Neural crest cell (in vitro differentiated cells): ENCODE measurements at places on chromosomes 1 and 21. TPM values are rescaled to one million over a fixed set of nuclear protein-coding genes. Genes with fewer than 3 reads are reported as not detected.

Gene KCNK2
- 4.8 and 5.0 TPM in 2 replicates for total RNA-seq

Gene PTPN14
- total RNA-seq, result 21.4 and 26.4 TPM in 2 replicates

Gene ACP6
- total RNA-seq, result 21.8 and 22.1 TPM in 2 replicates

Gene KCNC4
- 4.5 and 5.9 TPM in 2 replicates for total RNA-seq

Gene PDPN
- total RNA-seq, result 47.4 and 51.7 TPM in 2 replicates

Gene KIF17
- 1.1 and 1.6 TPM in 2 replicates for total RNA-seq

Gene PDE4B
- total RNA-seq, result 32.5 and 37.5 TPM in 2 replicates

Gene LRRC8C
- 4.5 and 4.6 TPM in 2 replicates for total RNA-seq

- DNase-seq, result peak; percentile 29
These were observed 481 bp downstream of the TAL1 start for GRCh38 chr1:47231301-47232186.

DNA sequence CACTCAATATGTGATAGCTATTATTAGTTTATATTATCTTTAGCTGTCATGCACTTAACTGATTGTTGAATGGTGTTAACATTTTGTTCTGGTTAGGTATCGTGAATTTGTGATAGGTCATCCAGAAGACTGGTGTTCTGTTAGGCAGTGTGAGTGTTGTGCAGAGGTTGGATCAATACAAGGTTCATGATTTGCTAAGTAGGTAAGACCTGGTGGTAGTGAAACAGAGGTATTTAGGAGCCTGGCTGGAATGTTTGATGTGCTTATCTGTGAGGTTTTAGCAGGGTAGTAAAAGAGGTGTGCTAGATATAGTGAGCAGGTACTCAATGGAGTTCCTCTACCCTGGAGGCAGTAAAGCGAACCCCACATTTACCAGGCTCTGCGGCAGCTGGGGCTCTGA, 20.3 kb upstream of the FCRL4 start:
- DNase-seq, result no peak

DNA sequence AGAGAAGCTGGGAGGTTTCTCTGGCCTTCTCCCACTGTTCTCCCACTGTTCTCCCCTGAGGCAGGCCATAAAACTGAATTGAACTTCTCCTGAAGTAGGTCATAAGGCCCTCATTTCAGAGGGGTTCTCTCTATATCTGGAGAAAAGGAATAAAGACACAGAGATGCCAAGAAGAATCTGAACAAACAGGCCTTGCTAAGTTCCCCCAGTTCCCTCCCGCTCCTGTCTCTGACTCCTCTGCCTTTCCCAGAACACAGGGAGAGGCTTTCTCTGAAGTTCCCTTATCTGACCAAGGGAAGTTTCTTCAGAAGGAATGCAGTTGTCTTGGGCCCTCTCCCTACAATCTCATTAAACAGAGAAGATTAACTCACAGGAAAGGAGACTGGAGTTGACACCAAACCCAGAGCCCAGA, 83.4 kb downstream of the SLC16A1 start:
- DNase-seq, result no peak

GRCh38 chr1:191065346-191065745, 587.7 kb upstream of the BRINP3 start:
- no peak for DNase-seq

- DNase-seq, result no peak
These were observed 63.7 kb downstream of the CLDN17 start for GRCh38 chr21:30102871-30103270.

- DNase-seq, result no peak
These were observed 610.6 kb upstream of the ZP4 start for GRCh38 chr1:238501290-238501689.

GRCh38 chr1:155504207-155504606, 58.4 kb downstream of the ASH1L start:
- DNase-seq, result no peak

- no peak for DNase-seq
These were observed 449.8 kb downstream of the SIPA1L2 start for GRCh38 chr1:232179896-232180778.

- no peak for DNase-seq
These were observed 440 bp upstream of the MUL1 start for GRCh38 chr1:20508411-20508771.

- DNase-seq, result no peak
These were observed 106.6 kb downstream of the OMA1 start for GRCh38 chr1:58439946-58440345.

DNA sequence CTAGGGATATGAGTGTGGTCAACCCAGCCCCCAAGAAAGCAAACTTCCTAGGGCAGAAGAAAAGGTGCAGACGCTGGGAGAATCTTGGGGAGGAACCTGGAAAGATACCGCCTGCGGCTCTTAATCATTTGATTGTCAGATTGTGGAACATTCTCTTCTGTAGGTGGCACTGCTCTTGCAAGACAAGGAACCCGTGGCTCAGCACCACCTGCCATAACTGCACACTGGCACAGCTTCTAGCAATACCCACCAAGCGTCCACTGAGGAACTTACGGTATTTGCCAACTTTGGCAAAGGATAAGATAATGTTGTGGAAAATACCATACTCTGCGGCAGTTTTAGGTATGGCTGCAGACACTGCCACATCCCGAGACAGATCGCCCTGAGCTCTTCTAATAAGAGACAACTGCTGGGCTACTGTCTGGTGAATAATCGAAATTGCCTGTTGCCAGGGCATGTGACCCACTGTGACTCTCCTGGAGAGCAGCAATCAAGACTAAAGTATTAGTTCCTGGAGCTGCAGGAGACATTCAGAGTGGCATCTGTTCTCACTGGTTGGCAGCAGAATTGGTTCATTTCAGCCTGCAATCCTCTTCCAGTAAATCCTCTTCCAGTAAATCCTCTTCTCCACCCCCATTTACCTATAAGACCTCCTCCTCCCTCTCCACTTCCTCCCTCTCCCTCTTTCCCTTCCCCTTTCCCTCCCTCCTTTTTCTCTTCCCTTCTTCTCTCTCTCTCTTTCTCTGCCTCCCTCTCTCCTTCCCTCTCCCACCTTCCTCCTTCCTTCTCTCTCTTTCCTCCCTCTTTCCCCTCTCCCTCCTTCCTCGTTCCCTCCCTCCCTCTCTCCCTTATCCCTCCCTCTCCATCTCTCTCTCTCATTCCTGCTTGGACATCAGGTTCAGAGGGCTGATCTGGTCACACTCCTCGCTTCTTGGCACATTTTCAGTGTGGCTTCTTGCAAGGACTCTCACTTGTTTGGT, 49.7 kb upstream of the B3GALT5 start:
- DNase-seq, result no peak

DNA sequence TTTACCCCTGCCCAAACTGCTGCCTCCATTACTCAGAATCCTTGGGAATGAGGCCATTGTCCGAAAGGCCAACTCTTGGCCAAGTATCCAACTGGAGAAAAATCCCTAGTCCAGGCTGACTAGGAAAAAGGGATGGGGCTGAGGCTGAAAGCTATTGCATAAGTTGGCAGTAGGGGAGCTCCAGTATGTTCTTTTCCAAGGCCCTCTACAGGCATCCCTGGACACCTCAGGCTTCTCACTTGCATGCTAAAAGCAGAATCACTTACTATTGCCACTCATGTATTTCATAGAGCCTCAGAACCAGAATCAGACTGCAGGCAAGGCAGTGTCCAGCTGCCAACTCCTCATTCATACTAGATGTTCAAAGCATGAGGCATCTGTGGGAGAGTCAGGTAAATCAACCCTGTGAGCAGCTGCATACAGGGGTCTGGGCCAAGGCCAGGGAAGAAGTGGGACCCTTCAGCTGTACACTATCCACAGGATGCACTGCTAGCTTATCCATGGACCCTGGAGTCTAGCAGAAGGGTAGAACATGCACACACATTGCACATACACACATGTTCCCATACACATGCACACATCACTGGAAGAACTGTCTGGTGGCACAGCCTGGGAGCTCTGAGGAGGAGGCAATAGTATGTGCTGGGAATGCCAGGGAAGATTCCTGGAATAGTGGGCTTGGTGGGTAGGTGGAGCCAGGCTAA, 195.3 kb downstream of the C1orf94 start:
- no peak for DNase-seq

DNA sequence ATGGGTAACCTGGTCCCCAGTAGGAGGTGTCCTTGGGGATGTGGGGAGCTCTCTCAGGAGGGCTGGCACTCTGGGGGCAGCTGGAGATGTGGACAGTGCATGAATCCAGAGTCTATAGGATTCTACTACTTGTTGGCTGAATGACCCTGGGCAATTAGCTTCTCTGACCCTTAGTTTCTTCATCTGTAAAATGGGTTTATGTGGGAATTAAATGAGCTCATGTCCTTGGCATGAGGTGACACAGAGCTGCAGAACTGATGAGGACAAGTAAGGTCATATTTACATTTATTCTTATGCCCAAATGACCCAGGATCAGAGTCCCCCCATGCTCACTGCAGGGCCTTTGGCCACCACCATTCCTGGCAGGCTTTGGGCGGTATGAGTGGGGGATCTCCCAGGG, 29.3 kb downstream of the FOXO6 start:
- DNase-seq, result no peak

GRCh38 chr1:113396585-113396984, 6.3 kb downstream of the MAGI3 start:
- no peak for DNase-seq

DNA sequence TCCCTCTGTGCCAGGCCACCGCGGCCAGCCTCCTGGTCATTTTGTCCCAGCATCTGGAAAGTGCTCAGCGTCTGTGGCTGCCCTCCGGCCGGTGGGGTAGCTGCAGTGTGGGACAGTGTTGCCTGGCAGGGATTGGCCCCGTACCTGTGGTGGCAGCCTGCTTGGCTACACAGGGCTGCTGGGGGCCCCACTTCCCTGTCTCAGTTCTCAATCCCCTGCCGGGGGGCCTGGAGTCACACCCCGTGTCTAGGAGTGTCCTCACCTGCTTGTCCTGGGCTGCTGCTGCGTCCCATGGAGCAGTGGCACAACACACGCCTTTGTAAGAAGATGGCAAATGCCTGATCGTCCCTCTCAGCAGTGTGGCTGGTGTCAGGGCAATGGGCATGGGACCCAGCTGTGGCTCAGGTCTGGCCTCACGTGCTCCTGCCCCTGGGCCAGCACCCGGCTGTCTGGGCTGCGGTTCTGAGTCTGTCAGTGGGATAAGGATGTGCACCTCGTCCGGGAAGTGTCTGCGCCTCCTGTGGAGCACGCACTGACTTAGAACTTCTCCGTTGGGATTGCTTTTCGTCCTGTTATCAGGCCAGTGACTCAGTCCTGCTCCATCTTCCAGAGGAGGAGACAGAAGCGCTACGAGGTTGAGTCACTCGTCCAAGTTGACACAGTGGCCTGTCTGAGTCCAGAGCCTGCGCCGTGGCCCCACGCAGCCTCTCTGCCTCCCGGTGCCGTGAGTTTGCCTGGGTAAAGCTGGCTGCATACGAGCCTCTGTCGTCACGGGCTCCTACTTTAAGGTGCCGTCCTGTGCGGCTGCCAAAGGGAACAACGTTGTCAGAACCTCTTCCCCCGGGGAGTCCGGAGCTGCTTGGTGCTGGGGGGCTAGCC, 41.0 kb downstream of the CRYAA start:
- no peak for DNase-seq

DNA sequence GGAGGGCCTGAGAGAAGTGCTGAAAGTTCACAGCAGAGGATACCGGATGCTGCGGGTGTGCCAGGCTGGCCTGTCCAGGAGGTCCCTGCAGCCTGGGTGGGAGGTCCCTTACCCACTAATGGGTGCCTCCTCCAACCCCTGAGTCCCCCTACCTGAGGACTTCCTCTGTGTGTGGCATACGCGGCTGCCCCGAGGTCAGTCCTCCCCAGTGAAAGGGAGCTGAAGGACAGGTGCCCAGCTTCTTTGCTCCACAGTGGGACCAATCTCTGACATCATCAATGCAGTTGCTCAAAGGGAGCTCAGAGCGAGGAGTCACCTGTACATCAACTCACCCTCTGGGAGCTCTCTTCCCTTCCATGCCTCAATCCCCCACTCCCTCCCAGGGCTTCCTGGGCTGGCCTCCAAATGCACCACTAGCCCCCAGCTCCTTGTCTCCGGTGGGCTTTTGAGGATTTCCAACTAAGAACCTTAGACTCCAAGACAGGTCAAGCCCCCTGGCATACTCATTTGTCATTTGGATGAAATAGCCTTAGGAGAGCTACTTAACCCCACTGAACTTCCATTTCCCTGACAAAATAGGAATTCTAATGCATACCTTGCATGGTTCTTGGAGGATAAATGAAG, 53.9 kb downstream of the PDE9A start:
- no peak for DNase-seq

GRCh38 chr1:248630551-248630950, 4.3 kb downstream of the OR2T11 start:
- no peak for DNase-seq

DNA sequence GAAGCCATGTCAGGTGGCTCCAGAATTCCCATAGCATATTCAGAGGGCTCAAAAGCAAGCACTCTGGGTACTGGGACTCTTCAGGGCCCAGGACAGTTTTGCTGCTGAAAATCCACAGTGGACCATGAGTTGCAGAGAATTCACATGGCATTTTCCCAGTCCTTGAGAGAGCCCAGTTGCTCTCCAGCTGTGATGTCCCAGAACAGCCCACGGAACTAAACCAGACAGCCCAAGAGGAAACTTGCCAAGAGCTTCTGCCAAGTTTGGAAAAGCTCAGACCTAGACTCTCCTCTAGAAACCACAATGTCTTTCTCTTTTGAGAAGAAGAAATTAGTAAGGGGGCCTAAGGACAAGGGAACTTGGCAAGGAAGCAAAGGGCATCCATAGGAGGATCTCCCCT, 69.4 kb downstream of the RGS2 start:
- no peak for DNase-seq

- DNase-seq, result no peak
These were observed 1103.0 kb downstream of the PLA2G4A start for GRCh38 chr1:187931776-187932175.

DNA sequence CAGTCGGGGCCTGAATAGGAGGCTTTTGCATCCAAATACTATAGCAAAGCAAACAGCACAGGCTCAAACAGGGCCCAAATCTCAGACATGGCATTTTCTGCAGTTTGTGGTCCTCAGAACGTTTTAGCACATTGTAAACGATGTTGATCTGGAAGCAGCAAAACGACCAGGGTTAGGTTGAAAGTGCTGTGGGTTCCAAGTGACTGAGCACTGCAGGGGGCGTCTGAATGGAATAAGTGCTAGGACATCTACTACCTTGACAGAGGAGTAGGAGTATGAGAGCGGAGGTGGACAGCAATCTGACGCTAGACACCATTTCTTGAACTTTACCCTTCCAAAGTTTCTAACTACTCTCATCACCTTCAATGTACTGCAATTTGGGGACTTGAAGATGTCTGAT, 214.9 kb downstream of the BARHL2 start:
- no peak for DNase-seq

DNA sequence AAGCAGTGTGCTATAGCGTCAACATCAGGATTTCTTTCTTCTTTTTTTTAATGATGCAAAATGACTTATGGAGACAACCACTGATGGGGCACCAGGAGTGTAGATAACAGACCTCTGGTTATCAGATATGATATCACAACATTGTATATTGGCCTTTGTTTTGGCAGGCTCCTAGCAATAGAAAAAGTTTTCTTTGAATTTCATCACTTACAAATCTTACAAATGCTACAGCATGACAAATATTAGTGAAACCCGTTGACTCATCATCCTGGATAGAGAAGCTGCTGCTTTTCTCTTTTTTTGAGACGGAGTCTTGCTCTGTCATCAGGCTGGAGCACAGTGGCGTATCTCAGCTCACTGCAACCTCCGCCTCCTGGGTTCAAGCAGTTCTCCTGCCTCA, 92.9 kb downstream of the LTN1 start:
- DNase-seq, result no peak
